ENCODE measurements at places on chromosomes 16 and 17.

DNA sequence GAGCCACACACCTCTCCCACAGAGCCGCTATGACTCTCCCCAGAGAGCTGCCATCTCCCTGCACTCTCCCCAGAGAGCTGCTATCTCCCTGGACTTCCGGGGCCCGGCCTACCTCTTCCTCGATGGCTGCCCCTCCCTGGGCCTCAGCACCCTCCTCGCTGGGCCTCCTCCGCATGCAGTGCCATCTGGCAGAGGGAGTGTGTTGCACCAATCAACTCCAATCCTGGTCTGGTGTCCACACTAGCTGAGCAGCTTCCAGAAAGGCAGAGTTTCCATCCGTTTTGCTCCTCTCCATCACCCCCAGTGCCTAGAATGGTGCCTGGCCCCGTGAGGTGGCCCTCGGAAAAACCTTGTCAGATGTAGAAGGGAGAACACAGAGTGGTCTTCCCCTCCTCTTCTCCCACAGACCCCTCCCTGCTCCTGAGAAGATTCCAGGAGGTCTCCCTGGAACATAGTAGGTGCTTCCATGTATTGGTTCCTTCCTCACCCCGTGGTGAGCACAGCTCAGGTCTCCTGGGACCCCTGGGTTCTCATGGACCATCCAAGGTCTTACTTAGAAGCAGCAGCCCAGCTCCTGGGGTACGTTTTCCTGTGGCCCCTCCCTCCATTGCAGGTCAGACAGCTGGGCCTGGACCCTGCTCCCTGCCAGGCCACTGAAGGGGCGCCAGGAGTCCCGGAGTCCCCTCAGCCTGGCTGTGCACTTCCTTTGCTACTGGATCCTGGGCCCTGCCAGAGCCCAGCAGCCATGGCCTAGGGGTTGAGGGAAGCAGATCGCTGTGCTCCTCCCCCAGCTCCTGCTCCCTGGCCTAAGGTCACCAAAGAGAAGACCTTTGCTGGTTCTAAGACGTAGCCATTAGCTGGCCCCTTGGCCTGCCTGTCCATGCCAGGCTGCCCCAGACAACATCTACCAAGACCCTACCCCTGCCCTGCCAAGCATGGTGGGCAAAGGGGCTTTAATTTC lies 233.8 kb upstream of the GSE1 start:
- DNase-seq: no peak

DNA sequence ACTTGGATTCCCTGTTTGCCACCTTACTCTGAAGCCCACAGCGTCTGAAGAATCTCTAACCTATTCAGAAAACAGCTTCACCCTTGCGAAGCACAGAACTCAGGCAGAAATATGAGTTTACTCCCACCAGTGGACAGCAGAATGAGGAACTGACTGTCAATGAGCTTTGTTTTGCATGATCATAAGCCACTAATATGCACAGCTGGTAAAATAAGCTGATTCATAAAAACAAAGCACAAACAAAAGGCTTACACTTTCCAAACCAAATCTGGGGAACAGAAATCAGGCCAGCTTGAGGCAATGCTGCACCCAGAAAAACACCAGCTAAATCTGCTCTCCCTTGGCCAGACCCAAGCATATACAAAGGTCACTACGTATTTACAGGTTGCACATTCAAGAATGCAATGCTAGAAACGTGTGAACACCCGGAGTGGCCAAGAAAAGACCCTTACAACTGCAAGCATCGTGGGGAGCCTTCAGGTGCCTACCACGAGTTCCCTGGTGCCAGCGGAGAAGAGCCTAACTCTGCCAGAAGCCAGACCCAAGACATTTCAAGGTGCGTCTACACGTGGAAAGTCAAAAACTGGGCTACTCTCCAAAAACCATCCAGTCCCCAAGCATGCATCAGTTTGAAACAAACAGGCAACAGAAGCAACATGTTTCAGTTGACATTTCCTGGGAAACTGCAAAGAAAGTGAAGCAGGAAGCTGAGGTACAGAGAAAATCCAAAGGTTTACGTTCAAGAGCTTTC lies 207.1 kb downstream of the ZFHX3 start:
- DNase-seq: no peak

DNA sequence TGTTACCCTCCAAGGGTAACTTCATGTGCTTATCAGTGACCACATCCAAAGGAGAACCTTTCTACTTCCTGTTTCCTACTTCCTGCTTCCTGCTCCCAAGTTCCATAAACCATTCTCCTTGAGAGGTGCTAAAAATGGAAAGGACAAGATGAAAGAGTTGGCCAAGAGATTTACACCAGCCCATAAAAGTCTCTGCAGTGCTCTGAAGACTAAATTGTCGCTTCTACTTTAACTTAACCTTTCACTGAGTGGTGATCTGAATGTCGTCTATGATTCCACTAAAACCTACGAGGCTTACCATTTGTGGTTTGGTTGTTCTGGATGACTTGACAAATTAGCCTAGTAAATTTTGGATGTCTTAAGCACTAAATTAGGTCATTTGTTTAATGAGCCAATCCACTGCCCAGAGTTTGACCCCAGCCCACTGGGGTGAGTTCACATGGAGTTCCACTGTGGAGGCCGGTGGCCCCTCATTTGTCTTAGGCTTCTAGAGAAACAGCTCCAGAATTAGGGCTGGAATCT lies 333.1 kb downstream of the FOXL1 start:
- no peak for DNase-seq

DNA sequence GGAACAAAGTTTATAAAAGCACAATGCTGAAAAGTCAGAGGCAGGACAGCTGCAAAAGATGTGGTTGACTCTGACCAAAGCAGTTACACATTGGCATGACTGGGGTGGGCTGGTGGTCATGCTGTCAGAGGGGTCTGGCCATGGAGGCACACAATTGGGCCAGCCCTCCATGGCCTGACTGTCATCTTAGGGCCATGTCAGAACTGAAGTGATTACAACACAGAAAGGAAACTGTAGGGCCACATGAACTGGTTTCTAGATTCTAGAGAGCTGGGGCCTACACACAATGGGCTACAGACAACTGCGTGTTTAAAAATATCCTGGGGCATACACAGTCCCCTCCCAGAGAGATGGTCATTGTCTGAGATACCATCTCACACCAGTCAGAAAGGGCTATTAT lies 380.6 kb downstream of the GRIN2A start:
- DNase-seq: no peak

DNA sequence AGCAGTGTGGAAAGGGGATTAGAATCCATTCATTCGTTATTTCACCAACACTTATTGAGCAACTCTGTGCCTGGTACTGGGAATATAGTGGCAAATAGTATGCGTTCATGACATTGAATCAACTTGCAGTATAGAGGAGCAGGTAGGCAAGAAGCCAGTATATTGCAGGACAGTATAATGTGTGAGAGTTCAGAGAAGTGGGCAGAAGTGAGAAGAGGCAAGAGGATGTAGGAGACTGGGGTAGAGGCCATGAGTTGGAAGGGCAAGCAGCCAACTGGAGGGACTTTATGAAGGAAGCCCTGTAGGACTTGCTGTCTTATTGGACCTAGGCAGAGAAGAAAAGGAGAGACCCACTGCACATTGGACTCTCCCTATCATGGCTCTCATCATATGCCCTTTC lies 12.3 kb downstream of the HSD17B2 start:
- DNase-seq: no peak

- no peak for DNase-seq
Observed at GRCh38 chr17:82845163-82845807, 5.5 kb upstream of the ZNF750 start.

- no peak for DNase-seq
Observed at GRCh38 chr17:30225112-30225511, 10.4 kb downstream of the SLC6A4 start.

- DNase-seq: no peak
Observed at GRCh38 chr17:17523001-17523730, 27.0 kb upstream of the RASD1 start.

GRCh38 chr17:33914125-33914524 lies 341.0 kb upstream of the CCL2 start:
- no peak for DNase-seq

DNA sequence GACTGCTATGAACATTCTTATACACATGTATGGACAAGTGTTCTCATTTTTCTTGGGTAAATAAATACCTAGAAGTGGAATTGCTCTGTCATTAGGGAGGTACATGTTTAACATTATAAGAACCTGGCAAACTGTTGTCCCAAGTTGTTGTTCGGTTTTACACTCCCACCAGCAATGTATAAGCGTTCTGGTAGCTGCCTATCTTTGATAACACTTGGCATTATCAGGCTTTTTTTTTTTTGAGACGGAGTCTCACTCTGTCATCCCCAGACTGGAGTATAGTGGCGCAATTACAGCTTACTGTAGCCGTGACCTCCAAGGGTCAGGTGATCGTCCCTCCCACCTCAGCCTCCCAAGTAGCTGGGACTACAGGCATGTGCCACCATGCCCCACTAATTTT lies 16.3 kb downstream of the ATAD5 start:
- DNase-seq: no peak

GRCh38 chr17:81002013-81002384 lies 10.4 kb downstream of the CHMP6 start:
- DNase-seq: no peak

GRCh38 chr16:27244363-27244755 lies 24.2 kb downstream of the NSMCE1 start:
- DNase-seq: no peak

DNA sequence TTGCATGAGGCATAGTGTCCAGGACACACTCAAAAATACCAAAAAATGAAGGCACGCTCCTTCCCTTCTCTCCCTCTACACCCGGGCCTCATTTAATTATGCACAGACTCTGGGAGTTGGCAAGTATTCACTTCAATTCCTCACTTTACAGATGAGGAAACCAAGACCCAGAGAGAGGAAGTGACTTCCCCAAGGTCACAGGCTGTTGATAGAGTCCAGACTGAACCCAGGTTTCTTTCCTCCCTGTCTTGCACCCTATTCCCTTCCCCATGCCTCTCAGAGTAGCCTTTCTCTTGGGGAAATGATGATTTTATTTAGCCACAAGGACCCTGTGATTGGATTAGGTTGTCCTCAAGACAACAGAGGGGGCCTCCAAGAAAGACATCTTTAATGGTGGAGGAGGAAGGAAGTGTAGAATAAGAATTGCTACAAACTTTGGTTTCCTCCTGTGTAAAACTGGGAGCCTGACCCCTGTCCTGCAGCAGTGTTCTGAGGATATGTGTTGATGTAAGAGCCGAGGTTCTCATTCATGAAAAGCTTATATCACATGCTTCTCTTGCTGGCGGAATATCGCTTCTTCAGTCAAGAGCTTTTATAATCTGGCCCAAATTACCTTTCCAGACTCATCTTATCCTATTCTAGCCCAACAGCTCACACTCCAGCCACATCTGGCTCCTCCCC lies 48.8 kb upstream of the SIAH1 start:
- DNase-seq: no peak

DNA sequence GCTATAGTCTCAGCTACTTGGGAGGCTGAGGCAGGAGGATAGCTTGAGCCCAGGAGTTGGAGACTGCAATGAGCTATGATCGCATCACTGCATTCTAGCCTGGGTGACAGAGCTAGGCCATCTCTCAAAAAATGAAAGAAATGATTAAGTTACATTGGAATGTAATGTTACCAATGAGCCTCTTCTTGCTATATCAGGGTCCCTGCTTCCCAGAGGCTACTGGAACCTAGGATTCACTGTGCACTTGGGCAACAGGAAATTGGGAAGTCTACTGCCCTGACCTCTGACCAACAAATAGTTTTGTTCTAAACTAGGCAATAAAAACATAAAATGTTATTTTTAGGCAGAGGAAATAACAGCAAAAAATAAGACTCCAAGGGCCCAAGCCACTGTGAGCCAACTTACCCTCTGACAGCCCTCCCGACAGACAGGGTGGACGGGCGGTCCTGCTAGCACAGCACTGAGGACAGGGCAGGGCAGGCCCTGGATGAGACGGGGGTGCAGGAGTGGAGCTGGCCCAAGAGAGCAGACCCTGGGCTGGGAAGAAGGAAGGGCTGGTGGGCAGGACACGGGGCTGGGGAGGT lies 27.5 kb downstream of the NSMCE1 start:
- peak; percentile 20 for DNase-seq

GRCh38 chr17:19372866-19373504 lies 5.3 kb upstream of the MAPK7 start:
- no peak for DNase-seq

DNA sequence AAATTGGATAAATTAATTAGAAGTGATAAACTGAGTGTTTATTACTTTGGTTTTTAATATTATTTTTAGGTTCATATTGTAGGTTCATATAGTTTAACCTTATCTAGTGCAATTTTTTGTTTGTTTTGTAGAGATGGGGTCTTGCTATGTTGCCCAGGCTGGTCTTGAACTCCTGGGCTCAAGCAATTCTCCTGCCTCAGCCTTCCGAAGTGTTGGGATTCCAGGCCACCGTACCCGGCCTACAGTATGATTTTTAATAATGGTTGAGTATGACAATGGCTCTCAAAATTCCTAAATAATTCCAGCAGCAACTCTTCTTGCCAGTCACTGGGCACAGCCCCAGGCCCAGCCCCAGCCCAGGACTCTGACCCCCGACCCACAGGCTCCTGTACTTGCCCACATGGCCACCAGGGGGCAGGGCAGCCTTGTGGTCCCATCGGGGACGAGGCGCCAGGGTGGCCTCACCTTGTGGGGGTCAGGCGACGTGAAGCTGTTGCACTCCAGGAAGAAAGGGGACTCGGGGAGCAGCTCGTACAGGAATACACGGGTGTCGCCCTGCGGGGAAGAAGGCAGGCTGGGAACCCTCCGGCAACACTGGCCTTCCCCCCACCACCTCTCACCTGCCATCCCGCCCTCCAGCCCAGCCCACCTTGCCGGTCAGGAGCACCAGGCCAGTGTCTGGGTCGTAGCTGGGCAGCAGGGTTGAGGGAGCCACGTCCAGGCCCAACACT lies 7.9 kb upstream of the PAM16 start:
- peak; percentile 82 for DNase-seq

GRCh38 chr16:11254913-11255736 lies 879 bp downstream of the SOCS1 start:
- peak; percentile 63 for DNase-seq

- DNase-seq: peak; percentile 20
Observed at GRCh38 chr17:15377200-15377599, 35.8 kb upstream of the TEKT3 start.

- DNase-seq: no peak
Observed at GRCh38 chr17:7183433-7184090, 4.4 kb upstream of the ASGR1 start.

DNA sequence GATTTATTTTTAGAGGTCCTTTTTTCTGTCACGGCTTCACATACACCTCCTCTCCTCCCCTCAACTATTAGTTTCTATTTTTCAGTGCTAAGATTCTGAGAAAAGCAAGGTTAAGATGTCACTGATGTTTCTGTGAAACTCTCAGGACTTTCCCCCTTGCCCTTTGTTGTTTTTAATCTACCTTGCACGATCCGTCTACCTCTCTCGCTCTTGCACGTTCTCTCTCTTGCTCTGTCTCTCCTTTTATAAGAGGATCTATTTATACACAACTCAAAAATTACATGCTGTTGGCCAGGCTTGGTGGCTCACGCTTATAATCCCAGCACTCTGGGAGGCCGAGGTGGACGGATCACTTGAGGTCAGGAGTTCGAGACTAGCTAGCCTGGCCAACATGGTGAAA lies 43.6 kb downstream of the RPA1 start:
- no peak for DNase-seq

All from adipocyte (in vitro differentiated cells).